ENCODE measurements at places on chromosomes 12 and 14. TPM values are rescaled to one million over a fixed set of nuclear protein-coding genes. Genes with fewer than 3 reads are reported as not detected.

Gene GPATCH2L
- 69.1 TPM for total RNA-seq

Gene HSPB8
- total RNA-seq = 8.7 TPM

Gene NINJ2
- total RNA-seq = 0.66 TPM

Gene FBXO21
- 151 TPM for total RNA-seq

Gene KIF21A
- total RNA-seq = 16.6 TPM

Gene OVCH1
- 0.21 TPM for total RNA-seq

Gene WNT5B
- total RNA-seq = 0.14 TPM

Gene TCL1B
- total RNA-seq = not detected

Gene CLEC9A
- total RNA-seq = not detected

Gene TMEM117
- 2.6 TPM for total RNA-seq

Gene RNASE7
- not detected for total RNA-seq

Gene DENND5B
- 7.8 TPM for total RNA-seq

Gene SLC6A12
- total RNA-seq = not detected

Gene HPD
- total RNA-seq = not detected

Gene OTX2
- total RNA-seq = not detected

Gene SMCO2
- total RNA-seq = 0.13 TPM

Gene SLC2A14
- total RNA-seq = not detected

Gene AQP6
- not detected for total RNA-seq

Gene TDRD9
- total RNA-seq = 0.92 TPM

Gene CISTR
- not detected for total RNA-seq

Gene PLCZ1
- total RNA-seq = not detected

Gene RPL10L
- not detected for total RNA-seq

Gene CKB
- 3.4 TPM for total RNA-seq

Gene MGST1
- 32.8 TPM for total RNA-seq

Gene IL31
- not detected for total RNA-seq

Gene BCL2L14
- total RNA-seq = not detected

Gene LGR5
- total RNA-seq = not detected

Gene CELA1
- not detected for total RNA-seq

Gene GPR162
- 9.0 TPM for total RNA-seq

All from pulmonary artery endothelial cell (primary cell).